Foreskin keratinocyte (primary cell): ENCODE measurements at places on chromosomes 7 and 10. TPM values are rescaled to one million over a fixed set of nuclear protein-coding genes. Genes with fewer than 3 reads are reported as not detected.

TLX1 gene
- total RNA-seq = not detected in 2 replicates

IMMP2L gene
- 9.1 and 11.8 TPM in 2 replicates for total RNA-seq

TAS2R3 gene
- total RNA-seq = 0.25 and 0.44 TPM in 2 replicates

MSMB gene
- not detected in 2 replicates for total RNA-seq

PNLIPRP1 gene
- not detected in 2 replicates for total RNA-seq

HTR5A gene
- not detected in 2 replicates for total RNA-seq

ANK3 gene
- 10.1 and 11.6 TPM in 2 replicates for total RNA-seq

UPK3BL2 gene
- total RNA-seq = 1.3 and 3.1 TPM in 2 replicates

BAMBI gene
- total RNA-seq = 3.6 and 6.8 TPM in 2 replicates

SDK1 gene
- total RNA-seq = 0.58 and 0.63 TPM in 2 replicates

UCN3 gene
- not detected in 2 replicates for total RNA-seq

KLF14 gene
- not detected in 2 replicates for total RNA-seq

COL17A1 gene
- 1,970 and 2,423 TPM in 2 replicates for total RNA-seq

TDRD1 gene
- 0.11 TPM in 1 of 2 replicates, not detected in the other for total RNA-seq

SH2D4B gene
- total RNA-seq = not detected in 2 replicates

ABHD11 gene
- 24.0 and 25.2 TPM in 2 replicates for total RNA-seq

NAMPT gene
- total RNA-seq = 57.6 and 62.3 TPM in 2 replicates

FBXL13 gene
- 0.17 and 0.35 TPM in 2 replicates for total RNA-seq

SKIDA1 gene
- total RNA-seq = 0.32 and 0.51 TPM in 2 replicates

CXCL12 gene
- total RNA-seq = not detected in 2 replicates

DDX56 gene
- 96.1 and 97.2 TPM in 2 replicates for total RNA-seq

MRLN gene
- total RNA-seq = not detected in 2 replicates

TEX36 gene
- total RNA-seq = not detected in 2 replicates

PDGFA gene
- total RNA-seq = 41.4 and 42.0 TPM in 2 replicates

OPALIN gene
- not detected in 2 replicates for total RNA-seq

CUBN gene
- total RNA-seq = 0.07 and 0.10 TPM in 2 replicates

ATG9B gene
- total RNA-seq = 0.18 and 0.31 TPM in 2 replicates

SMIM30 gene
- 63.2 and 71.1 TPM in 2 replicates for total RNA-seq

PRKAR2B gene
- total RNA-seq = not detected in 2 replicates

C7orf33 gene
- not detected in 2 replicates for total RNA-seq

CPEB3 gene
- total RNA-seq = 0.54 and 0.63 TPM in 2 replicates

SCIN gene
- total RNA-seq = 0.32 TPM in 1 of 2 replicates, not detected in the other

RSPH10B2 gene
- total RNA-seq = not detected in 2 replicates

LRRC18 gene
- total RNA-seq = not detected in 2 replicates

CYP17A1 gene
- total RNA-seq = not detected in 2 replicates

CTAGE8 gene
- total RNA-seq = 4.7 and 5.1 TPM in 2 replicates

PRRT4 gene
- 0.17 and 0.28 TPM in 2 replicates for total RNA-seq

DENND2A gene
- total RNA-seq = 1.1 and 3.0 TPM in 2 replicates

SYNPO2L gene
- total RNA-seq = not detected in 2 replicates

GBX1 gene
- not detected in 2 replicates for total RNA-seq

CCDC3 gene
- total RNA-seq = 0.20 and 0.32 TPM in 2 replicates

SUN3 gene
- not detected in 2 replicates for total RNA-seq

CYP3A5 gene
- 1.1 and 1.9 TPM in 2 replicates for total RNA-seq

TMEM229A gene
- not detected in 2 replicates for total RNA-seq

KAZALD1 gene
- total RNA-seq = 0.27 and 0.32 TPM in 2 replicates

AOC1 gene
- not detected in 2 replicates for total RNA-seq

TUBB8 gene
- total RNA-seq = 0.07 TPM in 1 of 2 replicates, not detected in the other

CTAGE4 gene
- total RNA-seq = 1.4 and 7.2 TPM in 2 replicates
